ENCODE measurements at places on chromosomes 11 and 22. TPM values are rescaled to one million over a fixed set of nuclear protein-coding genes. Genes with fewer than 3 reads are reported as not detected.

GRCh38 chr11:79369055-79369454 is 71.8 kb downstream of the TENM4 start:
- DNase-seq: no peak

DNA sequence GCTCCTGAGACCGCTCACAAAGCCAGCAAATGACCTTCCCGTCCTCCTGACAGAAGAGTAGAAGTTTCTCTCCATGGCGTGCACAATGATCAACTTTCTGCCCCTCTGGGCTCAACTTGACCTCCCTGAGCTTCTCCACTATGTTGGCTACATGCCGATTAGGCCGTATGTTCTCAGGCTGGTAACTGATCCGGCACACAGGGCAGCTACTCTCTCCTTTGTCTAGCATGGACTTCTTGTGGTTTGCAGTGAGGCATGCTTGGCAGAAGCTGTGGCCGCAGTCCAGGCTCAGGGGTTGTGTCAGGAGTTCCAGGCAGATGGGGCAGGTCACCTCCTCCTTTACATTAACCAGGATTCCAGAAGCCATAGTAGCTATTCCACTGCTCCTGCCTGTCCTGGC is 5.1 kb downstream of the TRIM5 start:
- DNase-seq: no peak

- DNase-seq: no peak
Observed at GRCh38 chr11:44246726-44247125, 63.2 kb downstream of the ALX4 start.

GRCh38 chr11:208181-208916 is 841 bp downstream of the RIC8A start:
- DNase-seq: peak; percentile 56

DNA sequence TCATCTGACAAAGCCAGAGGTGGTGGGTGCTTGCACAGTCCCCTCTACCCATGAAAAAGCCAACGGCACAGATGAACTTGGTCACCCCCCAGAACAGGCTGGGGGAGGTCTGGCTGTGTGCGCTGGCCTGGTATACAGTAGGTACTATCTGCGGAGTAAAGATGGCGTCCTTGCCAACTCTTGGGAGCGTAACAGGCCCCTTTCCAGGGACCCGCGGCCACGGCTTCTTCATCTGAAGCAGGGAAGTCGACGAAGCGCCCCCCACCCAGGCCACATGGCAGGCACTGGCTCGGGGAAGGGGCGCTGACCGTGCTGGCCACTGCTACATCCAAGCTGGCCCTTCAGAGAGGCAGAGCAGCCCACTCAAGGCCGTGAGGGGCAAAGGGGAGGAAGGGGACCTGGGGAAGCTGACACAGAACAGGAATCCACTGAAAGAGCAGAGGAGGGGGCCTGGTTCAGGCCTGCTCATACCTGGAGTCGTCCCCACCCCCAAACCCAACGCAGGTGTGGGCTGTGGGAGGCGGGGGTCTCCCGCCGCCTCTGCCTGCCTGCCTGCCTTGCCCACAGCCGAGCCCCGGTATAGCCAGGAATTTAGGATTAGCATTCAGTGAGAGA is 75.7 kb downstream of the CELSR1 start:
- DNase-seq: no peak

DNA sequence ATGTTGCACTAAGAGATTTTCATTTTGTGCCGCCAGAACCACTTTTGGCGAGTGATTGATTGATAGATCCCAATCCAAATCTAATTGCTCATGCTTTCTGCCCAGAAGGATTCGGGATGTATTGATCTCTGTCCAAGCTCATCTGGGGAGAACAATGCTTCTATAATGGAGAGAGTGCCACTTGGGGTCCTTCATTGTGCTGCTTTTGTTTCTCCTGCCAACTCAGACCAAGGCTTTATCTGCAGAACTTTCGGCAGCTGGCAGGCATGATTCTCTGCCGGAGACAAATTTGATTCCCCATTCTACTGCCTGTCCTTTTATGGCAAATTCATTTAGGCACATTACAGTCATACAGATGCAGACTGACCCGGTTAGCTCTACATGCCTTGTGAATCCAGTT is 62.9 kb upstream of the NTM start:
- no peak for DNase-seq

- DNase-seq: no peak
Observed at GRCh38 chr11:12922980-12923507, 86.1 kb upstream of the RASSF10 start.

GRCh38 chr11:122100037-122100755 is 15.8 kb downstream of the BLID start:
- peak; percentile 22 for DNase-seq

The CRYBA4 gene
- not detected for total RNA-seq

GRCh38 chr22:25569983-25570382 is 5.5 kb downstream of the GRK3 start:
- DNase-seq: no peak

The GLYAT gene
- total RNA-seq: not detected

The C11orf52 gene
- total RNA-seq: not detected

The OR51S1 gene
- not detected for total RNA-seq

GRCh38 chr22:19904174-19904856 is 37.3 kb upstream of the COMT start:
- DNase-seq: no peak

GRCh38 chr22:28341001-28341400 is 338.6 kb downstream of the TTC28 start:
- no peak for DNase-seq

The GLYATL1 gene
- total RNA-seq: 2.7 TPM

The KCNK4 gene
- not detected for total RNA-seq

GRCh38 chr11:122733318-122733717 is 77.8 kb downstream of the UBASH3B start:
- no peak for DNase-seq

The OR52I1 gene
- not detected for total RNA-seq

- DNase-seq: no peak
Observed at GRCh38 chr11:19892387-19892786, 179.8 kb downstream of the NAV2 start.

- DNase-seq: no peak
Observed at GRCh38 chr22:33341611-33342010, 283.4 kb upstream of the SYN3 start.

The MIOX gene
- 0.35 TPM for total RNA-seq

The FLRT1 gene
- 3.0 TPM for total RNA-seq

Data from neural crest cell (in vitro differentiated cells).